Left ventricle myocardium inferior (tissue), 1 donor: ENCODE measurements at places on chromosomes 3 and 15. TPM values are rescaled to one million over a fixed set of nuclear protein-coding genes. Genes with fewer than 3 reads are reported as not detected.

- no peak for DNase-seq
These were observed 304.9 kb downstream of the FGF12 start for GRCh38 chr3:192422321-192422996.

DNA sequence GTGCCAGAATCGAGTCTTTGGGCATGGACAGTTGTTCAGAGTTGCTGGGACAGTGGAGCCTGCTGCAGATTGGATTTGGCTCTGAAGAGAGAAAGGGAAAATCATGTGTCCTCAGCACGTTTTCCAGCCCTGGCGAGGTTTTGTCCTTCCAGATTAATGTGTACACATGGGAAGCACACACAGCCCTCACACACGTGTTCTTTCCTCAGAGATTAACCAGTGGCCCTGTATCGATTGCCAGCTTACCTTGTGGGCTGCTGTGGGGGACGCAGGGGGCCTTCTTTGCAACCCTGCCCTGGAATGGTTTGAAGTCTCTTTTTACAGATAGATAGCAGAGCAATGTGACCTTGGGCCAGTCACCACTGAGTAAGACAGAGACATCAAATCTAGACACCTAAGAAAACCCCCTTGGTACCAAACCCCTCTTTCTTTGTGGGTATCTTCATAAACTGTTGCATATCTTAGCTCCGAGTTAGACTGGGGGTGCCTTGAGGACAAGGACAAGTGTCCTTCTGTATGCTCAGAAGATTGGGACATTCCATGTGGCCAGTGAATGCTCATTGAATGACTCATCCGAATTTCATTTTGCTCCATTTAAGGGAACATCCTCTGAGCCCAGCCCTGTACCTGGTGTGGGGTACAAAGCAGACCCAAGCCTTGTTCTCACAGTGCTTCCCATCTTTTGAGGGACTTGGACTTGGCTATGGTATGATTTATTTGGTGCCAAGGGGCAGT lies 48.0 kb downstream of the SMAD6 start:
- DNase-seq: no peak

- no peak for DNase-seq
These were observed 268.7 kb downstream of the TBC1D5 start for GRCh38 chr3:17473761-17474160.

DNA sequence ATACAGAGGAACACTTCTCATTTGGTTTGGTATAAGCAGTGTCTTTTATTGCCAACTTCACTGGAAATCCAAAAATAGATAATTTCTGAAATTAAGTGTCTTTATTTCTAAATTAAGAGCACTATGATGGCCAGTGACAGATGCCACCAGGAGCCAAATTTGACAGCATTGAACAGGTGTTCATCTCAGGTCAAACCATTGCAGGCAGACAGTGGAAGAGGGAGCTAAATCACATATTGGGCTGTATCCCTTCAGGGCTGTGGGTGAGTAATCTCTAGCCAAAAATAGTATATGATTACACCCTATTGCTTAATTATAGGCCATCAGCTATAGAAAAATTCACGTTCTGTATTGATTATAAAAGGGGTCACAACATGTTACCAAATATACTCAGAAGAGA lies 457.7 kb downstream of the NAALADL2 start:
- no peak for DNase-seq

DNA sequence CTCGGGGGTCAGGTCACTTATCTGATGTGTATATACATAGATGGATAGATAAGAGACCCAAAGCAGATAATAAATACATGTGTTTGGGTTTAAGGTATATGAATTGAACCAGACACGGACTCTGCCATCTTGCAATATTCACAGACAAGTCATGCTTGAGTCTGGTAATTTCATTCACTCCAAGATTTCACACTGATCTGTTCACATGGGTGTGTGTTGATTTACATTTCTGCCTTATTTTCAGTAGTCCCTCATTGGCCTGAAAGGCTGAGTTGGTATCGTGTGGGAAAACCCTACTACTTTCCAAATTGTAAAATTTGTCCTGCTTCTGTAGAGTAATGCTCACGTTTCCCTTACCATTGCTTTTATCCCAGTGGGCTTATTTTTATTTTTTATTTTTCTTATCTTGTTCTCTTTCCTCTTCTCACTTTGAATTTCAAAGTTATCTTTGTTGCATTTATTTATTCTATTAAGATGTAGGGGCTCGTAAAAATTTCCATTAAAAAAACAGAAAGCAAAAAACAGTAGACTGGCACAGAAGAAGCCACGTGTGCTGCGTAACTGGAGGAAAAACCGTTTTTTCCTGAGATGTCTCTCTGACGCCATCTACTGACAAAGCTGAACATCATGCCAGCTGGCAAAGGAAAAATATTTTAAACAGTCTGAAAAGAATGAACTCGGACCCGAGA lies 10.8 kb upstream of the MFSD1 start:
- no peak for DNase-seq

DNA sequence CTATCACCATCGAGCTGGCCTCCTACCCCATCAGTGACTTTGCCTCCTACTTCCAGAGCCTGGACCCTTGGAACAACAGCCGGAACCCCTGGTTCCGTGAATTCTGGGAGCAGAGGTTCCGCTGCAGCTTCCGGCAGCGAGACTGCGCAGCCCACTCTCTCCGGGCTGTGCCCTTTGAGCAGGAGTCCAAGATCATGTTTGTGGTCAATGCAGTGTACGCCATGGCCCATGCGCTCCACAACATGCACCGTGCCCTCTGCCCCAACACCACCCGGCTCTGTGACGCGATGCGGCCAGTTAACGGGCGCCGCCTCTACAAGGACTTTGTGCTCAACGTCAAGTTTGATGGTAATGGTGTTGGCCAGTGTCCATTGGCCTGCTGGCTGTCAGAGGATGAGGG lies 6.1 kb downstream of the GRM2 start:
- DNase-seq: no peak

GRCh38 chr15:75666823-75667501 lies 19.2 kb downstream of the SNX33 start:
- peak; percentile 64 for DNase-seq

GRCh38 chr3:39810647-39811161 lies 1.3 kb downstream of the MYRIP start:
- DNase-seq: no peak

GRCh38 chr15:74545776-74546656 lies 5.0 kb downstream of the ARID3B start:
- DNase-seq: peak; percentile 98

DNA sequence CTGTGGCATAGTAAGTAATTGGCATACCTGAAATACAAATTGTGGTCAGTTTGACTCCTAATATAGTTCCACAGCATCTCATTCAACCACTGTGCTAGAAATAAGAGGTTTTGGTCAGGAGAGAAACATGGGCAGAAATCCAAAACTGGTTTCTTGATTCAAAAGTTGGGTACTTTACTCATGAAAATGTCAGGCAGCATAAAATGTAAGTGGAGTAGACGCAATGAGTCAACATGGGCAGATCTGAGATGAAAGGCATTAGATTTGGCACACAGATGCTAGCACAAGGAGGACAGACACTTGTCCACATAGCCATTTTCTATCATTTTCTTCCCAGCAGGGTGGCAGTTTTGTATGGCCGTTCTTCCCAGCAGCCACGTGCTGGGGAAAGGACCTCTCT lies 255.8 kb upstream of the CDIN1 start:
- no peak for DNase-seq

DNA sequence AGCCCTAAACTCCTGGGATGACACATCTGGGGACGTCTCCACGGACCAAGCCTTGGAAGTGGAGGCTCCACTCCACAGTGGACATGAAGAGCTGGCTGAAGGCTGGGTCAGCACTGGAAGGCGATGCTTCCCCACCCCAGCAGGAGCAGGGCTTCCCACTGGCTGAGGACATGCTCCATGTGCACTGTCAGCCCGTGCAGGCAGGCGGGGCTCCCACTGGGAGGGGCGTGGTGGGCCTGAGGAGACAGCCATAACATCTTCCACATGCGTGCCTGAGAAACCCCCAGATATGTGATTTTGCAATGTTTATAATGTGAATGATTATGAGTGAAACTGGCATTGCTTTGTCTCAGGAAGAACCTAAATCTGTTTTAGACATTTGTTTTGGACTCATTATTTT lies 231.3 kb downstream of the KLF13 start:
- no peak for DNase-seq

GRCh38 chr3:127074900-127075360 lies 92.0 kb downstream of the PLXNA1 start:
- no peak for DNase-seq

- no peak for DNase-seq
These were observed 30.3 kb upstream of the SKOR1 start for GRCh38 chr15:67794832-67795574.

DNA sequence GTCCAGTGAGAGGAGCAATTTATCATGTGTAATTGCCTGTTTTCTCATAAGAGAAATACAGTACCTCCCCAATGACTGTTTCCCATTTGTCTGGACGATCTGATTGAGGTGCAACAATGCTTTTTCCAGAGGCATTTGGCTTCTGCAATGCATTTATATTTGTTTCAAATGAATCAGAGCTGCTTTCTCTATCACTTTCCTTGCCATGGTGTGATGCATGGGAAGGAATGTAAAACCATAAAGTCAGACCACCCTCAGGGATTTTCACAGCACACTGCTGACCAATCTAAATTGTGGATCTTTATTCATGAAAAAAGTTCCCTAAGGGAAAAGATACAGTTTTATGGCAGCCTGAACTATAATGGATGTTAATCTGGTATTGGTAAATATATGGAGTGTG lies 333.0 kb downstream of the ZNF385D start:
- no peak for DNase-seq

DNA sequence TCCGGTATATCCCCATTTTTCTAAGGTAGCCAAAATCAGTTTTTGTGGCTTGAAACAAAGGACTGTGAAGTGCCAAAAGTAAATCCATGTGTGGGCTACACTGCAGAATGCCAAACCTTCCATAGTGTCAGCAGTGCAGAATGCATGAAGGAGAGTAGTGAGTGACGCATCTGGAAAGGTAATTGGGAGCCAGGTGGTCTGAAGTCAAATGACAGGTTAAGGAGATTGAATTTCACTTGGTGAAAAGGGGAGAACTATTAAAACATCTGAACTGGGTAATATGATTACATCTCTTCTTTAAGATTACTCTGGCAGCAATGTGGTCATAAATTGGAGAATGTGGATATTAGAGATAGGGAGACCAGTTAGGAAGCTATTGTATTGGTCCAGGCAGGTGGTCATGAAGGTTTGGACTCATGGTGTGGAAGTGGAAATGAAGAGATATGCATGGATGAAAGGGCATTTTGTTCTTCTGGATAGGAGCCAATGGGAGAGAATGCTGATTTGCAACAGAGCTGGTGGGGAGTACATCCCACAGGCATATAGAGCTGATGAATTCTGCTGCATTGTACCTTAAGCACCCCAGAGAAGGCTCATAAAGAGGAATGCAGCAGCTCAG lies 118.2 kb downstream of the ECT2 start:
- DNase-seq: no peak

GRCh38 chr3:39716849-39717248 lies 92.6 kb upstream of the MYRIP start:
- no peak for DNase-seq

DNA sequence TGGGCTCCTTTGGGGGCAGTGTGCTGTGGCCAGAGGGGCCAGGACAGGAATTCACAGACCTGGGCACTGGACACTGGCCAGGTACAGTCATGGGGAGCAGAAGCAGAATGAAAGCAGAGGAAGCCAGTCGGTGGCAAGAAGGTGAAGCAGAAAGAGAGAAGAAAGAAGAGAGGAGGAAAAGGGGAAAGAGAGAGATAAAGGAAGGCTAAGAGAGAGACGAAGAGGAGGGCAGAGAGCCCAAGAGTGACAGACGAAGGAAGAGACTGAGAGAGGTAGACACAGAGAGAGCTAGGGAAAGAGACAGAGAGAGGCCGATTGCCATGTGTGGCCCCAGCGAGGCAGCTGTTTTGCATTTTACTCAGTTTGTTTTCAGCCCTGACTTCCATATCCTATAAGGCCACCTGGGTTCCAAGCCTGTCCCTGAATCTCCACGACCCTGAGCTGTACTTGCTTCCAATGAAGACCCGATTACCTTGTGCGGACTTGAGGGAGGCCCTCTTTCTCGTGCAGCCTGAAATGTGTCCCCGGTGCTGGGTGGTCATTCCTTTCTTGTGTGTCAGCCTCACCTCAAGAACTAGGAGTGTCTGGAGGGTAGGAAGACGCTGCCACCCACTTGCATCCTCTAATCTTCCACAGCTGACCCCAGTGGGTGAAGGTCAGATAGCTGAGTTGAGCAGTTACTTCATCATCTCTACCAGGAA lies 73.9 kb downstream of the LSM3 start:
- DNase-seq: no peak

DNA sequence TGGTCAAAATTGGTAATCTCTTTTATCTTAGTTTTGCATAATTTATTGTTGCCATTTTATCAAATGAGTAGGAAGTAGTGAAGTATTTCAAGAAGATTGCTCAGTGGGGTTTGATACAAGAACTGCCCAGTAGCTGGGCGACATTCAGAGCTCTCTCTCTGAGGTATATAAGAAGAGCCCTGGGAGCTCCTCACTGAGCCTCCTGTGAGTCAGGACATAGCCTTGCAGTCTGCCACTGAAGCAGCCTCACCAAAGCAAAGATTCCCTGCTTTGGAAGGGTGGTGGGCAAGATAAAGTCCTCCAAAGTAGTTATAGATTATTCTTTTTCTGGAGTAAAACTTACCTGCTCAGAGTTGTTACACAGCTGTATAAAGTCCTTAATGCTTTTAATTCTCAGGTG lies 26.1 kb downstream of the SKIL start:
- DNase-seq: no peak

GRCh38 chr3:138646008-138646407 lies 37.4 kb downstream of the FAIM start:
- no peak for DNase-seq

DNA sequence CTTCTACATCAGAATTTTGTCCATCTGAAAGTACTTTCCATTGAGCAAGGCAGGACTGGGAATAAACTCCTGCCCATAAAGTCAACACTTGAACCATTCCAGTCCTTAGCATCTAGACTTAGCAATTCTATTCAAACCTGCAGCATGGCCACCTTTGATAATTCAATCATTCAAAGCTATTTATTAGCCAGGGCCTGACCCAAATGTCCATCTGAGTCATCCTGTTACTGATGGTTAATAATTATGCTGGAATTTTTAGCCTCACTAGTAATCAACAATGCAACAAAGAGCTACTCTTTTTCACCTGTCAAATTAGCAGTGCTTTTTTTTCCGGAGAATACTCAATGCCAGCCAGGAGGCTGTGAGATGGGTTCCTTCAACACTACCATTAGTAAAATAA lies 72.7 kb upstream of the SNRK start:
- DNase-seq: no peak

GRCh38 chr3:12931273-12931905 lies 90.0 kb upstream of the RPL32 start:
- peak; percentile 64 for DNase-seq

- DNase-seq: peak; percentile 17
These were observed 559 bp downstream of the SENP5 start for GRCh38 chr3:196868297-196868661.

CHSY1 gene
- total RNA-seq: 15.1 TPM

TPRG1 gene
- total RNA-seq: 1.5 TPM

SRPRB gene
- 26.0 TPM for total RNA-seq

SI gene
- not detected for total RNA-seq

FANCI gene
- 2.7 TPM for total RNA-seq

DOCK3 gene
- 3.9 TPM for total RNA-seq

RBP2 gene
- not detected for total RNA-seq

PRRT3 gene
- total RNA-seq: 0.47 TPM

ALDH1A2 gene
- total RNA-seq: 14.0 TPM

ROPN1B gene
- 4.0 TPM for total RNA-seq
